Dermis blood vessel endothelial cell (primary cell): ENCODE measurements at places on chromosomes 1 and 21.

DNA sequence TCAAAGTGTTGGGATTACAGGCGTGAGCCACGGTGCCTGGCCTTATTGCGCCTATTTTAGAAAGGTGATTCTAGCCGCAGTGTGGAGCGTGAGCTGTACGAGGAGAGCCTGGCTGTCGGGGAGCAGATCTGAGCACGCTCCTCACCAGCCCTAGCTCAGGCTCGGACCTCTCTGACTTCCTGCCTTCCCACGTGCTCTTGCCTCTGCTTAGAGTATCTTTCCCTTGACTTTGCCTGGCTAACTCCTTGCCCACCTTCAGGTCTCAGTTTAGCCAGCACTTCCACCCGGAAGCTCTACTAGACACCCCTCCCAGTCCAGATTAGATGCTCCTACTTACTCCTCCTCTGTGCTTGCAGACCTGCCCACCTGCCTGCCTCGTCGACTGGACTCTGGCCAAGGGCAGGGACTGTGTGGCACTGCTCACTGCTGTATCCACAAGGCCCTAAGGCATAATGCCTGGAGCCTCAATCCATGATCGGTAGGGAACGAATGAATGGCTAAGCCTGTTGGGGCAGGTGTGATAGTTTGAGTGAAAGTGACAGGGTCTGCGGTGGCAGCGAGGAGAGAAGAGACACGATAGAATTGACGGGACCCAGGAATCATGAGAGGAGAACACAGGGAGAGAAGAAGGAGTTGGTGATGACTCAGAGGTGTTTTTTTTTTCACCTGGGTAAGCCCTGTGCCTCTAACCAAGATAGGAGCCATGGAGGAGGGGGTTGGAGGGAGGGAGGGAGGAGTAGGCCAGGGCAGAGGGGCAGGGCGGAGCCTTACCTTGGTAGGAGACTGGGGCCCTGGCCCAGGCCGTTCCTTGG lies 28.1 kb upstream of the WASF2 start:
- DNase-seq = no peak

GRCh38 chr1:151716405-151716762 lies 219 bp downstream of the CELF3 start:
- DNase-seq = no peak

DNA sequence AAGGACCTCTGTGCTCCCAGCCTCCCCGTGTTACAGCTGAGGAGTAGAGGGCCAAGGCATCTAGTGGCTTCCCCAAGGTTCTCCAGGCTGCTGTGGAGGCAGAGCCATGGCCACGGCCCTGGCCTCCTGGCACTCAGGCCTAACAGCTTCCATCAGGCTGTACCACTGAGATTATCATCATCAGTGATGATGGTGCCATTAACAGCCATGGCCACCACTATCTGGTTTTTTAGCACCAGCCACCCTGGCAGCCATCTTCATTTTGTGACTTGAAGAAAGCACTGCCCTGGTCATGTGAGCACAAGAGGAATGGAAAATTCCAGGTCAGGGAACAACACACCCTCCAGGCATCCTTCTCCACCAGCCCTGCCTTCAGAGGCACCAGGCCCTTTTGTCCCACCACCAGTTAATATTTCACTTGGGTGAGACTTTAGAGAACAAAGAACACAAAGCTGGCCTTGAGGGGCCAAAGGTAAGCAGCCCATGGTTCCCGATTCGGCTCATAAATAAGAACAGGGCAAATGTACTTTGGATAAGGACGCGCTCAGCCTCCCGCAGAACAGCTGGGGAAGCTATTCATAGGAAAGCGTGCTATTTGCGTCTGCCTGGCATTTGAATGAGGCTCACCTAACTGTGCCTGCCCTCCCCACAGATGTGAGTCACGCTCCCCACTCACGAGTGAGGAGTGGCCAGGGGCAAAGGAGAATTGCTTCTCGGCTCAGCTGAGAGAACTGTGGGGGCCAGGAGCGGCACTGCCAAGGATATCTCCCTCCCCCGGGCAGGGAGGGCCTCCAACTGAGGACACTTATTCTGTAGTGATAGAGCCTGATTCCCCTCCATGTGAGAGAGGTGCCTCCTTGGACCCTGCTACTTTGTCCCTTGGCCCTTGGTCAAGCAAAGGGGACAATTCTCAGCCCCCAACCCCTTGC lies 95.6 kb downstream of the CD58 start:
- no peak for DNase-seq

GRCh38 chr1:214670098-214670497 lies 67.1 kb downstream of the CENPF start:
- peak; percentile 29 for DNase-seq

GRCh38 chr21:33189824-33190223 lies 39.9 kb upstream of the IFNAR2 start:
- no peak for DNase-seq
